ENCODE measurements at places on chromosomes 6 and 20.

DNA sequence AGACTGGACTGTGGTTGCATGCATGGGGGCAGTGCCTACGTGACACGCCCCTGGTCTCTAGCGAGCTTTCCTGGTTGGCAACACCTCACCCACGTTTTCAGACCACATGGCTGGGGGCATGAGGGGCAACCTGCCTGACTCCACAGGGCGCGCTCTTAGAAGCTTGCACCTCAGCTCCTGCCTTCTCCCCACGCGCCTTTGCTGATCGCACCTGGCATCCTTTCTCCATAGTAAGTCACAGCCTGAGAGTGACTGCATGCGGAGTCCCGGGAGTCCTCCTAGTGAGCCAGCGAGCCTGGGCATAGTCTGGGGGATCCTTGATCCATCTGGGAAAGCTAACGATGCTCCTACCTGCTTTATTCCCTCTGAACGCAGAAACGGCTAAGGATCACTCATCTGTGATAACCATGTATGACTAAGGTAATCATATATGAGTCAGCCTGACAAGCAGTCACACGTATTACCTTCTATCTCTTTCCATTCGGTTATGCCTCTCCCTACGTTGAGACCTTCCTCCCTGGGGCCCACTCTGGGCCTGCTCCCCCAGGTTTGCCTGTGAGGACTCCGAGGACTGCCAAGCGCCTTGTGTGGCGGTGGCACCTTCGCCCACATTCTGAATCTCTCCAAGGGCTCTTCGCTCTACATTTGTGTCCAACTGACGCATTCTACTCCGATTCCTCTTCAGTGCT lies 4.5 kb downstream of the TCFL5 start:
- no peak for DNase-seq

DNA sequence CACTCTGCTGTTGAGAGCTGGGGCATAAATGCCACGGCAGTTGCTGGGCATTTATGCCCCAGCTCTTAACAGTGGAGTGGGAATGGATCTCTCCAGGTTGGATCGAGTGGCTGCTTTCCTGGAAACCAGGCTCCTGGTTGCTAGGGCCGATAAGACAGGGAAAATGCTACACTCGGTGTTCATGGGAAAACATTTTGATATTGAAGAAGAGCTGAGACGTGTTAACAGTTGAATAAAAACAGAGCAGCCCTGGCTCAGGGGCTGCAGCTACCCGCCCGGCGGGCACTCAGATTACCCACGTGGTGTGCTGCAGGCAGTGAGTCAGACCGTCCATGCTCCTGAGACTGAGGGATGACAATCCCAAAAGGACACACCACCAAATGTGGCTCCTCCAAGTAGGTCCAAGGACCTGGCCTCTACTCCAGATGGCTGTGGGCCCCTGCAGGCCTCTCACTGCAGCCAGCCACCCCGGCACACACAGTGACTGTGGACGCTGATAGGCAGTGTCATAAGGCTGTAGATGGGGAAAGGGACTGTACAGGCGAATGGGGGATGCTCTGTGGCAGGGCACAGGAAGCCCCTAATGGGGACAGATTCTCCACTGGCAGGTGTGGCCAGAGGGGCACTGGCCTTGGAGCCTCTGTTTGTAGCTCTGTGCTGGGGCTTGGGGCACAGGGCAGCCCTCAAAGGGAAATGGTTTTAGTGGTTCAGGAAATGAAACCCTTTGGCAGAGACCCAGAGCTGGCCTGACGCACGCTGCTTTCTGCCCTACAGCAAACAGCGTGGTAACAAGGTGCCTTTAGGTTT lies 237.8 kb downstream of the LY86 start:
- DNase-seq = no peak

- DNase-seq = no peak
These were observed 35.8 kb downstream of the GCM1 start for GRCh38 chr6:53112871-53113270.

GRCh38 chr6:32792901-32793435 lies 23.8 kb downstream of the HLA-DOB start:
- no peak for DNase-seq

GRCh38 chr6:124436803-124437202 lies 525.4 kb upstream of the RNF217 start:
- no peak for DNase-seq

DNA sequence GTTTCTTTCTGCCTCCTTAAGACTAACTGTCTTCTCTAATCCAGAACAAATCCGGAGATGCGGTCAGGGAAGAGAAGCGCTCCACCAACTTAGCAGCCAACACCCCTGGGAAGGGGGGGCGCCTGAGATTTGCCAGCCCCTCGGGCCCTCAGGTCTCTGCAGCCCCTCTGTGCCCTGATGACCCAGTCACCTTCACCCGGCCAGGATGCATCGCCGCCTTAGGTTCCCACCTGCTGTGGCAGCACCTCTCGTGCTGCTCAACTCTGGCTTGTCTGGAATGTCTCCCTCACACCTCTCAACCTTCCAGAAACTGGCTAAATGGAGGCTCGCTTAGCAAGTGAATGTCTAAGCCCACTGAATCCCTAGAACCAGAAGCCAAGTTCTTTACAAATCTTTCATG lies 28.0 kb upstream of the AAR2 start:
- no peak for DNase-seq

- DNase-seq = no peak
These were observed 341.9 kb downstream of the ARHGAP18 start for GRCh38 chr6:129368076-129368475.

DNA sequence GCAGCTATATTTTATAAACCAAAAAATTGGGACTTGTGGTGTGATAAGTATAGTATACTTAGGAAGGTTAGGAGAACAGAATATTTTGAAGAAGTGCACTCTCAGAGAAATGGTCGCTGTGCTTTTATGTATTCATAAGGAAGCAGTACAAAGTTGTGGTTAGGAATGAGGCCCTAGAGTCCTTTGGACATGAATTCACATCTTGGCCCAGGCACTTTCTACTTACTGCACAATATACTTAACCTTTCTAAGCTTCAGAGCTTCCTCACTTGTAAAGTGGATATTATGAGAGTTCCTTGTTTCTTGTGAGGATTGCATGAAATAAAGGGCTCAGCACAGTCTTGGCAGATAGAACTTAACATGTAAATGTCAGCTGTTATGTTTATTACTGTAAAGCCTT lies 21.0 kb upstream of the SERINC3 start:
- DNase-seq = no peak

GRCh38 chr20:14134004-14134403 lies 138.7 kb downstream of the MACROD2 start:
- no peak for DNase-seq

- DNase-seq = no peak
These were observed 41.5 kb downstream of the RALGAPB start for GRCh38 chr20:38514185-38514584.

DNA sequence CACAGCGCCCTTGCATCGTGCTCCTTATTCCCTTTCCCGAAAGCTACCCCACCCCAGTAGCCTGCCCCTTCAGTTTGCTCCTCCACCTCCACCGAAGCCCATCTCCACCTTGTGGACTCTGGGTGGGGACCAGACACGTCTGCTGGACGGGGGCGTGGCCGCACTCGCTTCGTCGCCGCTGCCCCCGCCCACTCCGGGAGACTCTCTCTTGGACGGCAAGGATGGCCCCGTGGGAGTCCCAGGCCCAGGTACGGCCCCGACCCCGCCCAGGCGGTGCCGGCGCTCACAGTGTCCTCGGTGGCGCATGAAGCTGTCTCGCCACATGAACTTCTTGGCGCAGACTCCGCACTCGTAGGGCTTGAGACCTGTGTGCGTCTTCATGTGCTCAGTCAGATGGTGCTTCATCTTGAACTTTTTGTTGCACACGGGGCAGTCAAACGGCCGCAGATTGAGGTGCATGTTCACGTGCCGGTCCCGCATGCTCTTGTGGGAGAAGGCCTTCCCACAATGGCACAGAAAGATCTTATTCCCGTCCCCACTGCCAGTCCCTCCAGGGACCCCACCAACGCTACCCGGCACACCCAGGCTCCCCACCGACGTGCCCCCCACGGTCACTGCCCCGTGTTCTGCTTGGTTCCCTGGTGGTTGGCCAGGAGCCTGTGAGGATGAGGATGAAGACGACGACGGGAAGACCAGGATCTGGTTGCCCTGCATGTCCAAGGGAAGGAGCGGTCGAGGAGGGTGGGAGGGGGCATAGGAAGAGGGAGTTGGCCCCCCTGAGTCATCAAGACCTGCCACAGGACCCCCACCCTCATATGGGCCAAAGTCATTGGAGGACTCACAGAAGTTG lies 1.3 kb upstream of the TAPBP start:
- no peak for DNase-seq

DNA sequence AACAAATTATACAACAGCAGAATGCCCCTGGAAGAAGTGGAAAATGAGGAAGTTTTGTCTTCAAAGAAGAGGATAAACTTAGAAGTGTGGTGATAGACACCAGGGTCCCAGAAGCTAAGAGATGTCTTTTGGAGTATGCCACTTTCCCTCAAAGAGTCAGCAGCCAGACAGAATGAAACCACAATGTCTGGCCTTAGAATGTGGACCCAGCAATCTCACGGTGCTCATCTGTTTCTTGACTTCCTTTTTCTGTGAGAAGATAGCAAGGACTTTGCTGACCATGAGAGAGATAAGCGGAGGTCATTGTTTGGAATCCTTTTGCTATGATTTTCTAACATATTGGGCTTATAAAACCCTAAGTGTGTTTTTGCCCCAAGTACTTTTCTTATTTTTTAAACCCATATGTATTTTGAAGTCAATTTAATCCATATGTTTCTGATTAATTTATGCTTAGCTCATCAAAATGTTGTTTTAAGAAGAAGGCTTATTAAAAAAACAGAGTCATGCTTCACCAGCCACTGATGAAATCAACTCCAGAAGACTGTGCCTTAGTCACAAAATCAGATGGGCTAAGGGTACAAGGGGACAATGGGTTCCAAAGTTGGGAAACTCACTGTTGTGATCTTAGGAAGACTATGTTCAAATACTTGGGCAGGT lies 451.2 kb upstream of the JAG1 start:
- no peak for DNase-seq

All from NCI-H2081 treated with DMSO at 0.1 percent for 48 hours (cell line).